Right atrium auricular region (tissue), 2 donors: ENCODE measurements at places on chromosomes 1 and 21. TPM values are rescaled to one million over a fixed set of nuclear protein-coding genes. Genes with fewer than 3 reads are reported as not detected.

- DNase-seq: no peak
These were observed 728.7 kb downstream of the LTN1 start for GRCh38 chr21:28263974-28264373.

Gene SLC35F3
- not detected for total RNA-seq

GRCh38 chr1:33971018-33971710 is 107.3 kb downstream of the HMGB4 start:
- DNase-seq: no peak

GRCh38 chr1:206787891-206788290 is 15.6 kb upstream of the IL10 start:
- no peak for DNase-seq

DNA sequence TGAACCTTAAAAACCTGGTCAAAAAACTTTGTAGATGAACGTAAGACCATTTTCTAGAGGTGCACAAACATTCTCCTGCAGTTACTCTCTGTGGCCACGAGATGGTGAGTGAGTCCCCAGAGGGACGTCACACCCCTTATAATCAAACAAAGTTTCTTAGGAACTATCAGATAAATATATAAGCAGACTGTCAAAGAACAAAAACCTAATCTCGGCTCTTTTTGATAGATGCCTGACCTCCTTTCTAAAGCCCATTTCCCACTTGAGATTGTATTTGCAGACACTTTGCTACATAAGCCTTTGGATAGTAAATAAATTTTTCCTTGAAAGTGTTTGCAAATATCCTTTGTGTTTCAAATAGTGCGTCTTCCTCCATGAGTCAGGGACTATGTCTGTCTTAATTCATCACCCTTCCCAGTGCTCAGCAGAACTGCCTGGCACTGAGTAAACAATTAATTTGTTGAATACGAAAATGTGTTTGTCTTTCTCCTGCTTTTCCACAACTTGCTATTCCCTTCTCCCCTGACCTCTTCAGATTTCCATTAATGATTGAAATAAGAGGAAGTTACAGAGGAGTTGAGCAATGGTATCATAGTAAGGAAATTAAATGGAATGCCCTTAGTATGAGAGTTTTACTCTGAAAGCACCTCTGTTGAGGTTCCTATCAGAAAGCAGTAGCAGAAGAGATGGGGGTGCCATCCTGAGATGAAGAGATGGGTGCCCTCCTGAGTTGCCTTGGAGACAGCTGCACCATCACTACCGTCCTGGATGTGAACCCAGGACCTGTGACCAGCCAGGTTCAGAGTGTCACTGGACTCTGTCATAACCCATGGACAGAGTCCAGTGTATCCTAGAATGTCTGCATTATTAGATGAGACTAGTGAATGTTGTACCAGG is 57.8 kb upstream of the RAVER2 start:
- DNase-seq: no peak
